ENCODE measurements at places on chromosomes 2 and 18. TPM values are rescaled to one million over a fixed set of nuclear protein-coding genes. Genes with fewer than 3 reads are reported as not detected.
A peak's percentile ranks its signal among the peaks of the same experiment; 100 is the strongest.

Gene AMER3
- not detected for total RNA-seq

Gene TGIF1
- 157 TPM for total RNA-seq

Gene CYP27A1
- total RNA-seq: 40.6 TPM

Gene IL1A
- total RNA-seq: 0.17 TPM

Gene C1QL2
- total RNA-seq: not detected

Gene IFIH1
- total RNA-seq: 11.4 TPM

Gene CPLX4
- not detected for total RNA-seq

DNA sequence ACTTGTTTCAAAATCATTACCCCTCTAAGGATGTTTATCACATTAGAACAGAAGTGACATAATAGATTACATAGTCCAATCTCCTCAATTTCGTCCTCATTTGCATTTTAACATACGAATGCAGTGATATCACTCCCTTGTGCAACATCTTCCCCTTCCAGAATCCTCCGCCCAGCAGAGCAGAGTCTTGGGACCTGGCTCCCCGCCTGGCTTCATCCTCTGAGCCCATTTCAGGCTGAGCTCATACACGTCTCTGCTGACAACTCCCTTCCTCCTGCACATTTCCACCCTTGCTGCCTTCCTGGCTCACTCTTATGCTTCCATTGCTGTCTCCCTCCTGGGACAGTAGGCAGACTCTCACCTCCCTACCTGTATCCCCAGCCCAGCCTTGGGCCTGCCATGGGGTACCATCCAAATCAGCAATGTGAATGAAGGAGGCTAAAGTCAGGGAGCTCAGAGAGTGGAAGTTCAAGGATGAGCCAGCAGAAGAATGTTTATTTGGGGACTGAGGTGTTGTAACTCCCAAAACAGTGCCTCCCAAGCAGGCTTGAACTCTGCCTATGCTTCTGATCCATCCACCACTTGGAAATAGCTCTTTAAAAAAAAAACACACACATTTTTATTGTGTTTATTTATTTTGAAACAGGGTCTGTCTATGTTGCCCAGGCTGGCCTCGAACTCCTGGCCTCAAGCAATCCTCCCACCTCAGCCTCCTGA, 165.2 kb downstream of the TMEM200C start:
- H3K4me1 ChIP-seq: no peaks in the 10 kb centered on the region
- H3K27ac ChIP-seq: no peak overlapping the region
- H3K4me3 ChIP-seq: no peak overlapping the region

GRCh38 chr2:1598800-1599199, 145.5 kb downstream of the PXDN start:
- no peaks in the 10 kb centered on the region for H3K27me3 ChIP-seq
- H3K4me3 ChIP-seq: no peak overlapping the region
- H3K36me3 ChIP-seq: no peaks in the 10 kb centered on the region
- peaks cover 28% of the 10 kb centered on the region for H3K4me1 ChIP-seq
- no peak overlapping the region for H3K27ac ChIP-seq

- no peaks in the 10 kb centered on the region for H3K27me3 ChIP-seq
- no peak overlapping the region for H3K4me3 ChIP-seq
- DNase-seq: no peak
- H3K27ac ChIP-seq: no peak overlapping the region
- H3K36me3 ChIP-seq: no peaks in the 10 kb centered on the region
These were observed 222.5 kb upstream of the SESTD1 start for GRCh38 chr2:179487010-179487731.

DNA sequence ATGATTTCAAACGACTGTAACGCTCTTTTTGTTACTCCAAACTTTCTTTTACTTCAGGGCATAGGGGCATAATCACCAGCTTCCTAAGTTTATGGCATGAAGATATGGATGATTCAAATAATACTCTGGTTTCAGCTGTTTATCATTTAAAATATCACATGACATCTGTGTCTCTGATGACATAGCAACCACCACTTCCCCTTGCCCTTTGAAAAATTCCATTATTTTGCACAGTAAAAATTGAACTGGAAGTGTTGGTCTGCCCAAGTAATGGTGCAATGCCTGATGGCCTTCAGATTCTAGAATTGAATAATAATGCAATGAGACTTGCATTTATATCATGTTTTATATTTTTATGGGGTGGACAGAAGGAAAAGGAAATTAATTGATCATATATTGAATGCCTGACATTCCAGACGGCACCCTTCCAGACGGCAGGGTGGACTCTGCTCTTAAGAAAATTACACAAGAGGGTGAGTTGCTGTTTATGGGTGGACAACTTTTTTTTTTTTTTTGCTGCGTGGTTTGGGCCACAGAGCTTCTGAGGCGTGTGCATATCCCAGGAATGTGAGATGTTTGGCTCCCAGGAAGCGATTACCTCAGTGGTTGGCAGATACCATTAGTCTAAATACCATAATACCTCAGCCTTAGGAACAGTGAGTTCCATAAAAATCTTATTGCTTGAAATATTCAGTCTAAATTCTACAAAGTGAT, 101.7 kb upstream of the ZNF521 start:
- no peaks in the 10 kb centered on the region for H3K36me3 ChIP-seq
- H3K27ac ChIP-seq: no peak overlapping the region
- no peak overlapping the region for H3K4me3 ChIP-seq
- no peaks in the 10 kb centered on the region for H3K27me3 ChIP-seq
- DNase-seq: peak; percentile 62
